Activated gamma-delta T cell treated with anti-CD3 and anti-CD28 coated beads, Interleukin-2, amount 50 U/mL, for 16 hours (primary cell): ENCODE measurements at places on chromosomes 7 and 10.

- DNase-seq = no peak
Observed at GRCh38 chr7:116672596-116673456, 830 bp downstream of the MET start.

GRCh38 chr10:43781480-43782361 lies 133.0 kb upstream of the ZNF32 start:
- no peak for DNase-seq

DNA sequence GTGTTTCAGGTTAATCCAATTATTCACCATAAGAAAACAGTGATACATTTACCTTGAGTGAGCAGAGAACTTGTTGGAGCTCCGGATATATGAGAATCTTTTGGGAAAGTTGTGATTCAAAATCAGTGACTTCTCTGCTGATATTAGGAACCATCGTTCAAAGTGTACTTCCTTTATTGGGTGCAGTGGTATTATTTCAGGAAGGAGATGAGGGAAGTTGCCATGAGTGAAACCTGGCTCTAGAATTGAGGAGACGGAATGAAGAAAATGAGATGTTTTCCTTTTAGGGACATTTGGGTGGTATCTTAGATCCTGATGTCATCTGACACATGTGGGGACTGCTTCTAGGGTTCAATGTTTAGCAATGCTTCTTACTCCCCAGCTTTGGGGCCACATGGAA lies 343.9 kb downstream of the ABCA13 start:
- no peak for DNase-seq

- no peak for DNase-seq
Observed at GRCh38 chr10:26881600-26882331, 21.0 kb upstream of the ABI1 start.

- no peak for DNase-seq
Observed at GRCh38 chr7:147584771-147585193, 1005.8 kb upstream of the C7orf33 start.

DNA sequence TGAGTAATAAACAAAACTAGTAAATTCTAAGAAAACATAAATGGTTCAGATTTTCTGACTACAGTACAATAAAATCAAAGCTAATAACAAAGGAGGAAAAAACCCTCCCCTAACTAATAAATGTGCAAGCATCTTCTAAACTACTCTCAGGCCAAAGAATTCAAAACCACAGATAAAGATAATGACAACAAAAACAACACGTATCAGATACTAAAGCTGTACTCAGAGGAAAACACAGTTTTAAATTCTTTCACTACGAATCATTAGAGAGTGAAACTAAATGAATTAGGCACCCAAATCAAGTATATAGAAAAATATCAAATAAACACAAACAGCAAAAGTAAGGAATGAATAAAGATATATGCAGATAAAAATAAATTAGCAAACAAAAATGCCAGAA lies 200.9 kb downstream of the TEX36 start:
- DNase-seq = no peak

DNA sequence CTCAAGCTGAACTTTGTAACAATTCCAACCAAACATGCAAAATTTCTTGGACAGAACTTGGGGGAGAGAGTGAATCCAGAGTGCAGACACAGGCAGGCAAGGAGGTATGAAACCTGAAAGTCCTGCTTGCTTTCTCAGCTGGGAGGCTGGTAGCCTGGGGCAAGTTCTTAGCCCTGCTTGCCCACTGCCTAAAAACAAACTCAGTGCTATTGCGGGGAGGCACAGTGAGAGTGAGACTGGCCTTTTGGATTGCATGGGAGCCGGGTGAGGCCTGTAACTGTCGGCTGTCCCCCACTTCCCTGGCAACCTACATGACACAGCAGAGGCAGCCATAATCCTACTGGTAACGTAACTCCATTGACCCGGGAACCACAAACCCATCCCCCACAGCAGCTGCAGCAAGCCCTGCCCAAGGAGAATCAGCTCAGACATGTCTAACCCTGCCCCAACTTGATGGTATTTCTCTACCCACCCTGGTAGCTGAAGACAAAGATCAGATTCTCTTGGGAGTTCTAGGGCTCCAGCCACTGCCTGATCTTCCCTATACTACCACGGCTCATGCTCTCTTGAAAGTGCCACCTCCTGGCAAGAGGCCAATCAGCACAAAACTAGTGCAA lies 663.6 kb downstream of the GRM8 start:
- no peak for DNase-seq

GRCh38 chr10:99285881-99286280 lies 43.3 kb upstream of the CNNM1 start:
- no peak for DNase-seq

DNA sequence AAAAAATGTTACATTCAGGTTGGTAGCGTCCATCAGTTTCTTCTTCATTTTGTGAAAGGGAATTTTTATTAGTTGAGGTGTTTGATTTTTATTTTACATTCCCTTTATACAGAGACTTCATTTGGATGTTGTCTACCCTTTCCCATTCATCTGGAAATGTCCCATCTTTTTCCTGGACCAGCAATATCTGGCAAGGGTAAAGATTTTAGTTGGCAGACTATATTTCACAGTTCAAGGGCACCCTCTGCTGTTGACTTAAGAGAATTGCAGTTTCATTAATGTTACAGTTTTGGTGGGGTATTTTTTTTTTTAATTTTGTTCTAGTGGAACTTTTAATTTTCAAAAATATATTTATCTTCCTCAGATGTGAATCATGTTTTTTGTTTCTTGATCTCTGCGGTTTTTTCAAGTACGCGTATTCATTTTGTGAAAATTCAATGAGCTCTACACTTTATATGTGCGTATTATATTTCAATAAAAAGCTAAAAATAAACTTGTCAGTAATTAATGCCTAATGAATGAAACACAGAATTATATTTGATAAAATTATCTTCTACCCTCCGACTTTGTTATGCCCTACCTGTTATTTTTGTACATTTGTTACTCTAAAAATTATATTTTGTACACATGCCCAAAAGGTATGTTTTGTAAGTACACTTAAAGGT lies 97.9 kb upstream of the KLF14 start:
- no peak for DNase-seq

GRCh38 chr7:140284062-140284461 lies 107.3 kb upstream of the KDM7A start:
- DNase-seq = no peak

- DNase-seq = no peak
Observed at GRCh38 chr7:138164804-138165203, 88.5 kb downstream of the AKR1D1 start.

DNA sequence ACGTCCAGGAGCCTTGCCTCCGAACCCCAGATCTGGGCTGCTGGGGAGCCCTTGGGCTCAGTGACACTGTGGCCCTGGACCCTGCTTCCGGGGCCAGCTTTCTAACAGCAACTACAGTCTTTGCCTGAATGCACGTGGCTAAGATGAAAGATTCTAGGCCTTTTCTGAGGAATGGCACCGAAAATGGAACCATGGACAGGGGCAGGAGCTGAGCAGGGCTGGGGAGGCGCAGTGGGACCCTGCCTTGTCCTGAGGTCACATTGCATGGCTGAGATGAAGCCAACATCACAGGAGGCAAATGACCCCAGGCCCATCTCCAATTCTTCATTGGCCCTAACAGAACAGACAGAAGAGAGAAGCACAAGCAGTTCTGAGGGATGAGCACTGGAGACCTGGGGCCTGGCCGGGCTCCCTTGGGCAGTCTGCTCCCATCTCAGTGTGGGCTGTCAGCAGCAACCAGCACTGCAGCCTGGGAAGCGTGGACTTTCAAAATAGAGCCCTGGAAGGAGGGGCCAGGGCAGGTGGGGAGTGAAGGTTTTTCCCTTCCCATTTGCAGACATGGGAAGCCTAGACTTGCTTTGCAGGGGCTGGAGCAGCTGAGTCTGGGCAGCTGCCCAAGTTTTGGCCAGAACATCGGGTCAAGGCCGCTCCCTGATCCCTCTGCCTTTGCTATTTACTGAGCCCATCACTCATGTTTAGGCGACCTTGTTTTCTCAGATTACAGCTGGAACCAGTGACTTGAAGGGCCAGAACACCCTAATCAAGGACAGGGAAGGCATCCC lies 114.4 kb upstream of the TCERG1L start:
- DNase-seq = no peak

DNA sequence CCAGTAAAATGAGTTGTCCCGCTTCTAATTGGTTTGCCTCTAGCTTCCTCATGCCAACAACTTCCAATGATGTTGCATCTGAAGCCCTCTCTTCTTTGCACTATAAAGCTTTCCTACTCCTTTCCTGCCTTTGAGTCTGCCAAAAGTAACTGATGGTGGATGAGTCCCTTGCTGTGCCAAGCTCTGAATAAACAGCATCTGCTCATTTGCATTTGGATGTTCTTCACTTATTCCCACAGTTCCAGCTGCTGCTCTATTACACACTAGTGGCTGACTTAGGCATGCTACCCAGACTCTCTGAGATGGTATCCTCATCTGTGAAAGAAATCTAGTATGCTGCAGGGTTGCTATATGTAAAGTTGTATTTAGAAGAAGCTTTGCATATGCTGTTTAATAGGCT lies 24.9 kb downstream of the SFR1 start:
- DNase-seq = no peak

- DNase-seq = no peak
Observed at GRCh38 chr7:75953931-75954330, 39.0 kb downstream of the POR start.

GRCh38 chr7:42431873-42432272 lies 194.9 kb upstream of the GLI3 start:
- DNase-seq = no peak

DNA sequence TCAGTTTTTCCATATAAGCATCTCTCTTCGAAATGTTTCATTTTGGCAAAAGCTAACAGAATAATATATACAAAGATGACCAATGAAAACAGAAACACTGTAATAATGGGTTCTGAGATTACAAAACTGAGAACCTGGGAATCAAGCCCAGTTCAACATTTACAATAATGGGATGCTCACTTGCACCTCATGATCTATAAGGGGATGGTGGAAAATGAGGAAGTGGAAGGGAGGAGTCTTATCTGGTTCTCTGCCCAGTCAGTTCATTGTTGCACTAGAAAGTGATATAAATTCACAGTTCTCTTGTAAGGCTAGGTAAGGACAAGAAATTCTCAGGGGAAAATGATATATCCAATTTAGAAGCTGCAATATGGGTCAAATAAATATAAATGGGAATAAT lies 31.7 kb upstream of the RHOBTB1 start:
- DNase-seq = no peak

- no peak for DNase-seq
Observed at GRCh38 chr10:13994932-13995331, 335.8 kb downstream of the FRMD4A start.

DNA sequence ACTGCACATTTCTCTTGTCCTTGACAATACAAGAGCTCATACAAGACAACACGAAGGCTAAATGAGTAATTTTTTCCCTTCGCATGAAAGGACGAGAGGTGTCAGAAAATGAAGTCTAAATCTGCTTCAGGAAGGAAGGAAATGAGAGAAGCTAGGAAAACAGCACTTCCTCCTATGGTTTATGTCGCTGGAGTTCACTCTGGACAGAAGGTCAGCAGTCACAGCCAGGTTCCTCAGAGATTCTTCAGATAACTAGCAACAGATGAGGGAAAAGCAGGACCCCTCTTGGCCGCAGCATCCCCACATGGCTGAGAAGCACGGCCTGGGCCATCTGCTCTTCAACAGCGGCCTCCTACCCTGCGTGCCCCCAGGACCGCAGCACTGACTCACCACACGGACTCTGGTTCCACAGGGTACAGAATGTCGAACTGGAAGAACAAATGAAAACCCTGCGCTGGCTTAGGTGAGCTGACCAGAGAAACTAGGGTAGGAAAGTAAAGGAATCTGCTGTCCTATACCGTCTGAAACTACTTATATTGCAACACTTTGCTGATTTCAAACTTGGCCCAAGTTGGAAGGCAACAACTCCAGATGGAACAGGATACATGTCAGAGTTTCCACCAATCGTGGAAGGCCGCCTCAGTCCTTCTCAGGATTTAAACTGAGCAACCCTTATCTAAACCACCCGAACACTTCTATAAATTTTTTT lies 26.3 kb downstream of the DNMBP start:
- DNase-seq = no peak

- DNase-seq = no peak
Observed at GRCh38 chr7:156703209-156703608, 62.6 kb downstream of the RNF32 start.

GRCh38 chr10:35459449-35459847 lies 123.1 kb downstream of the CCNY start:
- no peak for DNase-seq

GRCh38 chr10:51048792-51049191 lies 25.5 kb upstream of the PRKG1 start:
- no peak for DNase-seq

DNA sequence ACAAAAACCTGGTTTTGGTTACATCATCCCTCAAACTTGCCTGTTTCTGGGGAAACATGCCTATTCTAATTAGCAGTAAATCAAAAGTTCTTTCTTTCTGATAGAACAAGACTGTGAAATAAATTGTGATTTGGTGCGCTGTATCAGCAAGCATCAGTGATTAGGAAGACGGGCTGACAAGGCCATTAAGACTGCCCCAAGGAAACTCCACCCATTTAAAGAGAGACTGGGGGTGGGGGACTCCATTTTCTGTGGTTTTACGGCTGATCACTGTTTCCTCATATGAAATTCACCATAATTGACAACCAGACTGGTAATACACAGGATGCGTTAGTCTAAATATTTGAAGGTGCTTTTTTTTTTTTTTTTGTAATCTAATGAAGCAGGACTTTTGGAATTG lies 68.7 kb downstream of the MBL2 start:
- DNase-seq = no peak

GRCh38 chr7:66076462-66077329 lies 1.1 kb downstream of the ASL start:
- no peak for DNase-seq

GRCh38 chr7:149196151-149196704 lies 882 bp downstream of the ZNF282 start:
- no peak for DNase-seq

- DNase-seq = no peak
Observed at GRCh38 chr7:44062903-44063295, 2.5 kb downstream of the PGAM2 start.

DNA sequence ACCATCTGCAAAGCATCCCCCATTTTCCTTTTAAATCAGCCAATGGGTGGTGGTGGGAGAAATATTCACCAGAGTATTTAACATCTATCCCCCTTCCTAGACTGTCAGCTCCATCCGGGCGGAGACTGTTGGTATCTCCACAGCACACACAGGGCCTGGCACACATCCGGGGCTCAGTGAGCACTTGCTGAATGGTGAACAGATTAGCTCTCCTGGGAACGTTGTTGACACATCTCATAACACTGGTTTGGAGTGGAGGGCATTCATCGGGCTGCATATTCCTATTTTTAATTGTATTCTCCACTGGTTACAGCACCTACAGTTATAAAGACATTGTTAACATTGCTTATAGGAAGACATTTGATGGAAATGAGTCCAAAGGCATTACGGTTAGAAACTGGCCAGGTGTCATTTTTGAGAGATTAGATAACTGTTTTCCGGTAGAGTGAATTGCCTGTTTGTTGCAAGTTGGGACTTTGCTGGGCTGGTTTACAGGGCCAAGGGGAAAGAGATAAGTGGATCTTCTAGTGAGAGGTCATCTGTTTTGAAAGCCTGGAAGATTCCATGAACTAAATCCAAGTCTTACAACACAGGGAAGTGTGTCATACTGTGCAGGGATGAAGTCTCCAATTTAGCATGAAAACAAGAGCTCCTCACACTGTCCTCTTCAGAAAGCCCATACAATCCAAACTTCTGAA lies 101.8 kb downstream of the EGFR start:
- DNase-seq = no peak
